Mesendoderm (in vitro differentiated cells): ENCODE measurements at places on chromosomes 12 and 14.

DNA sequence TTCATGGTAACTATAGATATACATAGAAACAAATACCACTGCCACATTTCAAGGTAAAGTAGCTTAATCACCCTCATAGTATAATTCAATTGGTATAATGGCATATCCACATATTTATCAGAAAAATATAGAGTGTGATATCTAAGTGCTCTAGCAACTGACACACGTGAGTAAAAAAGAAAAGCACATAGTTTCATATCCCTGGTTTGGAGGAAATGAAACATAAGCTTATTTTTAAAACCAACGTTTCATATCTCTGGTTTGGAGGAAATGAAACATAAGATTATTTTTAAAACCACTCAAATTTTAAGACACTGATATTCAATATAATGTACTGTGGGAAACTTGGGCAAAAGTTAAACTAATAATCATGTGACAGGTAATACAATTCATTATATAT, 2.1 kb downstream of the OR6C70 start:
- DNase-seq, result no peak

GRCh38 chr12:15855646-15856045, 26.5 kb upstream of the STRAP start:
- no peak for DNase-seq

DNA sequence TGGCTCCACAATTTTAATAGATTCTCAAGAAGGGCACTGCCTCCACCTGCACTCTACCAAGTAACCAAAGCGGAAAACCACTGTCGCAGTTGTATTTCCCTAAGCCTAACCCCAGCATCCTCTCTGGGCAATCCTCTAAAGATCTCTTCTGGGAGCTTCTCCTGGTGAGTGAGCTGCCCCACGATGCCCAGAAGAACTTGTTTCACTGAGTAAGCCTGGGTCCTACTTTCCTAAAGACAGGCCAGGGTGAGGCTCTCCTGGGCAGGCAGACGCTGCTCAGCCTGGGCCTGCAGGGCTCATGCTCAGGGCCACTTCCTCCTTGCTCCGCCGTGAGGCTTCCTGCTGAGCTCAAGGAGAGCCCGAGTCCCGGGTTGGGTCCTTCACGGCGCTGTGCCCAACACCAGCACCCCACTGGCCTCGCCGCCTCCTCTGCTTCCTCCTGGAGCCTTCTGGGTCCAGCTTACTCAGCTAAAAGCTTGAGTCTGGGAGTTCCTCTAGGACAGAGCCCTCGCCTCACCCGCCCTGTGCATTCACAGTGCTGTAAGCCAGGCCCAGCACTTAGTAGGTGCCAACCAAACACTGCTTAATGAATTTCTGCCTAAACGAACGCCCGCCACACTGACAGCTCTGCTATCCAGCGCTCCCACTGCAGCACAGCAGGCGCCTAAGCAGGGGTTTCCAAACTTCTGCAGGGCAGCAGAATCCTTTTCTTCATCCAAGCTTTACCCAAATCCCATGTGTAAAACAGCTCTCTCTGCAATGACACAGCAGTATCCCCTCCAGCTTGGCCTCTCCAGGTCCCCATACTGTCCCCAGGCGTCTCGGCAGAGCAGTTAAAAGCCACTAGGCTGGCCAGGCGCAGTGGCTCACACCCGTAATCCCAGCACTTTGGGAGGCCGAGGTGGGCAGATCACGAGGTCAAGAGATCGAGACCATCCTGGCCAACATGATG, 5.7 kb downstream of the RAB35 start:
- peak; percentile 51 for DNase-seq

DNA sequence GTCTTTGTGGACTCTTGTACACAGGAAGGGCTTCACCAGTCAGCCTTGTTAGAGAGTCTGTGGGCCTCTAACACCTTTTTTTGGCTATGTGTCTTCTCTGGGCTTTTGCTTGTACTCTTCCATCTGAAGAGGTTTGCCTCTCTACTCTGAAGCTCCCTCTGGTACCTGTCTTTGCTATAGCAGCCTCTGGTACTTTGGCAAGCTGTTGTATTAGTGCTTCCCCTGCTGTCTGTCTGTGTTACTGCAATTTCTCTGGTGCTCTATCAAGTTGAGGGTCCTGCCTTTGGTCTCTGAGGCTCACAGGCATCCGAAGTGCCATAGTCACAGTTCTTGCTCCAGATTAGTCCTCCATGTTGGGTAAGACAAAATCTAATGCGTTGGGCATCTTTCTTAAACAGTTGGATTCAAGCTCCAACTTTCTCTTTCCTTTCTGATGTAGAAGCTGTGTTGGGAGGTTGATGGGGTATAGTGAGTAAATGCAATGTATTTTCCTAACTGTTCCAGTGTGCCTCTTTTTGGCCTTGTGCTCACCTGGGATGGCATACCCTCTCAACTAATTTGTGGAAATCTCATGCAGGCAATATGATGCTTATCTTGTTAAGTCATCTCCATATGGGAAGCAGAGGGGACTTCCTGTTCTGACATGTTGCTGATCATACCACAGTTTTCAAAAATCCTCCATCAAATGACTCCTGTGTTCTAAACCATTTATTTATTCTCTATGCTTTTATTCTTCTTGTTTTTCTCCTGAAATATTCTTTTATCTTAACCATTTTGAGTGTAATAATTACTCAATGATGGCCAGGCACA, 88.8 kb downstream of the ATF7IP start:
- DNase-seq, result peak; percentile 96

DNA sequence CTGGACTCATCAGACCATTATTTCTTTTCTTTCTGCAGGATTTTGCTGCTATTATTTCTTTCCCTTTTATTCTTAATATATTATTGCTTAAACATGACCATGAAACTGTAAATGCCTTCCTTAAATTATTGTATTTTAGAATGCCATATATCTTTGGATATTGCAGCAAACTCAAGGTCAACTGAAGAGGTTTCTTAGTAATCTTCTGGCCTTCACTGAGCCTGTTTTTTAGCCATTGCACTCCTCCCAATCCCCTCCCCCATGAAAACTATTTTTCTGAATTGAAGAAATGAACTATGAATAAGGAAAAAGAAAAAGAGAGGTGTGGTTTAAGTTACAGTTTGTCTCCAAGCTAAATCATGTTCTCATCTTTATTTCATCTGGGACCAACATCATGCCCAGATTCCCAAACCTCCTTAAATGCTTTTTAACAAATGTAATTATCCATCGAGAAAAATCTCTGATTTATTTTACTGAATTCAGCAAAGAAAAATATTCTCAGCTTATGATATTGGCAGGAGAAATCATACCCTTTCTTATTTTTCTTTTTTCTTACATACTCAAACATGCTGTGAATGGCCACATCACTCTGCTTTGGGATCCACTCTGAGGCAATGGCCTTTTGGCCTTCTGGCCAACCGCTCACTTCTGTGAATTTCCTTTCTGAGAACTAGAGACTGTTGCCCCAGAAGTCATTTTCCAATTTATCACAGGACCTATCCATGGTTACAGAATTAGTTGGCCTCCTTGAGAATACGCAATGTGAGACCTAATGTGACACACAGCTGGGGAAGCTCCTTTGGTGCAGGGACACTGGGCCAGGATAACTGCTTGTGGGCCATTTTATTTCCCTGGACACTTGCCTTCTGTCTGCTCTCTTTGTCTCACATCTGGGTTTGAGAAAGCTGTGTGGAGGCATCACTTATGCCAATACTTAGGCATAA, 50.9 kb downstream of the IGF1 start:
- no peak for DNase-seq

DNA sequence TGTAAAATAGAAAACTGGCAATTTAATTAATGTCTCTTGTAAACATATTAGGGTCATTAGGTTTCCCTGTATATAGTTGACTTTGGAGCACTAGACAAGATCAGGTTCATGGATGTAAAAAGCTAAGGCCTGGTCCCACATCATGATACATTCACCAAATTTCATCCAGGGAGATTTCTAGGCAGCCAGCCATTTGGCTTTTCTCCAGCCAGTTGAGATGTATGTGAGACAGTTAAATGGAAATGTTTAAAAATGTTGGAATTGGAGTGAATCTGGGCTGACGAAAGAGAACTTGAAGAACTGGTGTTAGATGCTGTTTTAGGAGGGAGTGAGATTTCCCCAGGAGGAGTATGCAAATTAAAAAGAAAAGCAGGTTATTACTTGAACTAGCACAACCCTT, 41.8 kb upstream of the CLEC14A start:
- no peak for DNase-seq

DNA sequence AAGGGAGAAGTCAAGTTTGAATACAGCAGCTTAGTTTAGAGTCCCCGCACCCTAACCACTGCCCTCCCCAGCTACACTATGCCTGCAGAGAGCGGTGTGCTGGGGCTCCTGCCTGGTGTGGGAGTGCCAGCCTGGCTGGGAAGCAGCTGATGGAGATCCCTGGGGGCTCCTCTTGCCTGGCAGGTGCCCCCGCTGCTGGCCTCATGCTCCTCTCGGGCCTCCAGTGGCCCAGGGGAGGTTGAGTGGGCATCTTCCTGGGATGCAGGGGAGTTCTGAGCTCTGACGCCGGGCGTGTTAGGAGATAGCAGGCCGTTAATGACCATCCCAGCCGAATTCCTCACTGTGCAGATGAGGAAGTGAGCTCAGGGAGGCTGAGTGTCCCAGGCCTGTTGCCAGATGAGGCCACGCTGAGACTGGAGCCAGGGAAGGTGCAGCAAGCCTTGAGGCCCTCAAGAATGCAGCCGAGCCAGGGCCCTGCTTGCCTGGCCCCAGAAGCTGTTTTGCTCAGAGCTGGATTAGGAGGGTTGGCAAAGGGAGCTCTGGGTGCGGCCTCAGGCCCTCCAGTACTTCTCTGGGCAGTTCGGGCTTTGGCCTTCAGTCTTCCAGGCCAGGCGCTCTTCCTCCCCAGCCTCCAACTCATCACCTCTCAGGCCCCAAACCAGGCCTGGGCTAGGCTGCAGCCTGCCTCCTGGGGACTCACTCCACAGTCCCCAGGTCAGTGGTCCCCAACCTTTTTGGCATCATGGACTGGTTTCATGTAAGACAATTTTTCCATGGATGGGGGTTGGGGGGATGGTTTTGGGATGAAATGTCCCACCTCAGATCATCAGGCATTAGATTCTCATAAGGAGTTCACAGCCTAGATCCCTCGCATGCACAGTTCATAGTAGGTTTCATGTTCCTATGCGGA, 6.6 kb upstream of the CYP46A1 start:
- no peak for DNase-seq

GRCh38 chr12:7856516-7856915, 16.2 kb downstream of the SLC2A14 start:
- DNase-seq, result peak; percentile 55

DNA sequence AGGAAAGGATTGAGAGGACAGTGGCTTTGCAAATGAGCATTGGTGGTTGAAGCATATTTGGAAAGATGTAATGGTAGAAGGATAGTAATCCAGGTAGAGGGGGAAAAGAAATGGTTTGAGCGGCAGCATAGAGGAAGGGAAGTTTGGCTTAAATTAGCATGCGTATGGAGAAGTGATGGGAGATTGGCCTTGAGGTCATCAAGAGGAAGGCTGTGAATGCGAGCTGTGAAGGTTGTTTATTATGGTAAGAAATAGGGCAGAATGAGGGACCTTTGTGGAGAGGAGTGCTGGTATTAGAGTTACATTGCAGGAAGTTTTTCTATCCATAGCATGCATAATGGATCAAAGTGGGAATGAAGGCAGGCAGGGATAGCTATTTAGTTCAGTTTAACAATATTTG, 162.1 kb downstream of the TMTC2 start:
- no peak for DNase-seq

GRCh38 chr12:44403185-44403584, 472.9 kb downstream of the NELL2 start:
- no peak for DNase-seq

DNA sequence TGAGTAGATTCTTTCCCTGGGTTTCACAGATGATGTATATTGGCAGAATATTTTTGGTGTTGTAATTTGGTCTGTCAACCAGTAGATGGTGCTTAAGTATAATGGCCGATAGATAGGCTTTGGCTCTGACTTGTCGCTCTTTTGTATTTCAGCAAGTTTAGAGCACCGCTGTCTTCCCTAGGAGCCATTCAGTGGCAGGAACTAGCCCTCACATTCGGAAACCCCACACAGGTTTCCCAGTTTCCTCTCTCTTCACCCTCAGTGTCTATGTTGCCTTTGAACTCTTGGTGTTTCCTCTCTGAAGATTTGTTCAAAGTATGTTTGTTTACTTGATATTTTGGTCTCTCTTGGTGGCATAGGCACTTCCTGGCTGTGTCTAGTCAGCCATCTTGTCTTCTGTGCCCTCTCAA, 102.2 kb downstream of the GPHN start:
- DNase-seq, result peak; percentile 75

DNA sequence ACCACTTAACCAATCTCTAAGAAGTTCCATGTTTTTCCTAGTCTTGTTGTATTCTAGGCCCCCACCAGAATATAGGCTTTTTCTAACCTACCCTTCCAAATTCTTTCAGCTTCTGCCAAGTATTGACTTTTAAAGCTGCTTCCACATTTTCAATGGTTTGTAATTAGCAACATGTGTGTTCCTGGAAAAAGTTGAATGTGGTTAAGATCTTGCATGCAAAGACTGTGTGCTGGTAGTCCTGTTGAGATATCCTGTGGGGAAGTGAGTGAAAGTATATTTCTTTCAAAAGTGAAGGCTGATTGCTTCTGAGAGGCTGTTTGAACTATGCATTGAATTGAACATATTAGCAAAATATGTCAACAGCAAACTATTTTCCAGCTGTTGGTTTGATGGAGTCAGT, 646 bp upstream of the OR6C4 start:
- DNase-seq, result no peak
